ENCODE measurements at places on chromosomes 7 and 10.

DNA sequence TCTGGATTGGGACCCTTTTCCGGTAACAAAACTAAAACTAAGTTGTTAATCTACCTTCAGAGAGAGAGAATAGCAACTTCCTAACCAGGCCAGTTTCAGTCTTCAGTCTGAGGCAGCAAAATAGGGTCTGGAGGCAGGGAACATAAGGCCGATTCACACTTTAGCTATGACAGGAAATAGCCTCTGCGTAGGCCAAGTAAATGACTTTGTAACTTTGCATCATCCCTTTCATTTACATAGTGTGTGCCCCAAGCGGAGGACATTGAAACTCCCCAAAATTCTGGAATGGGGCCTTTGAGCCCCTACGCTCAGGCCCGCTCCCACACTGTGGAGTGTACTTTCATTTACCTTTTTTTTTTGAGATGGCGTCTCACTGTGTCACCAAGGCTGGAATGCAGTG lies 1.7 kb upstream of the UPP1 start:
- no peak for DNase-seq

- DNase-seq, result no peak
Observed at GRCh38 chr7:43311694-43312093, 199.2 kb downstream of the HECW1 start.

DNA sequence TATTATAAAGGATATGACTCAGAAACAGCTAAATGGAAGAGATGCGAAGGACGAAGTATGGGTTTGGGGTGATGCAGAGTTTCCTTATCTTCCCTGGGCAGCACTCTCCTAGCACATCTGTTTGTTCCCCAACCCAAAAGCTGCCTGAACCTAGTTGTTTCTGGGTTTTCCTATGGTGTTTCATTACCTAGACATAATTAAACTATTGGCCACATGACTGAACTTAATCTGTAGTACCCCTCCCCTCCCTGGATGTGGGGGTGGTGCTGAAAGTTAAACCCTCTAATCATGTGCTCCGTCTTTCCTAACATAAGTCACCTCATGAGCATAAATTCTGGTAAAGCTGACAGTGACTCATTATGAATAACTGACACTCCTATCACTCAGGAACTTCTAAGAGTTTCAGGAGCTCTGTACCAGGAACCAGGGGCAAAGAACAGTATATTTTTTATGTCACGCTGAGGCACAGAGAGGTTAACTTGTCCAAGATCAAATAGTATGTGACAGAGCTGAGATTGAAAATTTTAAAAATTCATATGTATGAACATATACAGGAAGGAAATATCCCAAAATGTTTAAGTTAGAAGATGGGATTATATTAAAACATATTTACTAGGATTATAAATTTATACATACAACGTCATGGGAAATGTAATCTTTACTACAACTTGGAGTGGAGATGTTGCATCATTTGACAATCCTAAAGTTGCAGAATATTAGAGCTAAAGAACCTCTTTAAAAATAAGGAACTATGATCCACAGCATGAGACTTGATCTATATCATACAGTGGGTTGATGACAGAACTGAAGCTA lies 4.8 kb downstream of the STRIP2 start:
- no peak for DNase-seq

DNA sequence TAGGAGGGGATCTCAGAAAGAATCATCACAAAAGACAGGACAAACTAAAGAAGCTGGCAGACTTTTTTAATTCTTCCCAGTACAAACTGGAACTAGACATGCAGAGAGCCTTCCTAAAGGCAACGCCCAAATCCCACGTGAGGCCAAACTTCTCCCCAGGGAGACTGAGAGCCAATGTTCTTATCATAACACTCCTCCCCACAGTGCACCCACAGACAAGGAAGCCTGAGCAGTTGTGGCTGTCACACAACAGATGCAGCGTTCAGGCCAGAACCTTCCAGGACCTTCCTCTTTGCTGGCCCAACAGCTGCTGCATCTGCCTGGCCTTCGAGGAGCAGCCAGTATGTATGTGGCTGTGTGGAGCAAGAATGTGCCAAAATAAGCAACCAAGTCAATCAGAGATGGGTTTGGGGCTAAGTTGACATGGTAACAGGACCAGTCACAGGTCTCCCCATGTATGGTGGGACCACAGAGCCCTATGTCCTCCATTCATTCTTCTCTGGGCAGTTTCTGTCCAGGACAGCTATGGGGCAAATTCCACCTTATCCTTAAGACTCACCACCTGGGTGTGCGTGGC lies 34.9 kb downstream of the SRPK2 start:
- no peak for DNase-seq

DNA sequence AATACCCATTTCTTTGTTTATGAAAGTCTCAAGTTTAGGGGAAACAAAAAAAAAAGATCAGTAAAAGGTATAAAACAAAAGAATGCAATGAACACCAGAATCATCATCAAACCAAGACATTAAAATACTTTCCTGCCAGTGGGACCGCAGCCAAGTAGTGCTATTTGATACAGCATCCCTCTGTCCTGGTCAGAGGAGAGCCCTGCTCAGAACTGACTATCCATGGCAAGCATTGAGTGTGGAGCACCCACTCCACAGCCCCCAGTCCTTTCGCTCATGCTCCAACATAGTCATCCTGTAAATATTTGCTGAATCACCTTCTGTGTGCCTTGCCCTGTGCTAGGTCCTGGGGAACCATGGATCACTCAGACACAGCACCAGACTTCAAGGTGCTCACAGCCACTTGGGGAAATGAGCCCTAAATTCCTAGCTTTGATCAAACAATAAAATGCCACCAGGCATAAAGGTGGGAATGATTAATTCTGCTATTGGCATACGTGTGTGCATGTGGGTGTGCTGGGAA lies 213.6 kb upstream of the TBX20 start:
- DNase-seq, result no peak

DNA sequence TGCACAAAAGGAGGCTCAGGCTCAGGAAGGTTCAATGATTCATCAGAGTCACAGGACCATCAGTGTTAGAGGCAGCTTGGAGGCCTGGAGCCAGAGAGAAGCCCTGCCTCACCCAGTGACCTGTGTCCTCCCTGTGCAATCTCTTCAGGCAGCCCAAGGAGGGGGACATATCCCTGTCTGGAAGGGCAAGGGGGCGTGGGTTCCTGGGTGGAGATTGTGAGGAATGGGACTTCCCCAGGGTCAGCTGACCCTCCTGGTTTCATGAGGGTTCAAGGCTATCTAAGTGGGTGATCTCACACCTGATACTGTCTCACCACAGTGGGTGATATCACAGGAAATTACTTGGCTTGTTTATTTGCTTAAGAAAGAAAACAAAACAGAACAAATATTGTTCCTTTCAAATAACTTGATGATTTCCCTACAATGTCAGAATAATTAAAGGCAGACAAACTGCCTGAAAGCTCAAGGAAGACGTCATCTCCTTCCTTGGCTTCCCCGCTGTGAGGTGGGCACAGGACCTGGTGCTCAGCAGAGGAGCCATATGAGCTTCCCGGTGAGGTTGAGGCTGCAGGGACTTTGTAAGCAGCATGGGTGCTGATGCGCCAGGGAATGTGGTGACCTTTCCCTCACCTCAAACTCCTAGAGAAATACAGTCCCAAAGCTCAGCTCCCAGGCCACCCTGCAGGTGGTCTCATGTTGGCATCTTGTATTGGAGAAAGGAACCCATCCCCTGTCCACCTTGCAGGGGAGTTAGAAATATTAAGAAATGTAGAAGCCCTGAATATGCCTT lies 763.2 kb downstream of the GRID1 start:
- DNase-seq, result no peak

DNA sequence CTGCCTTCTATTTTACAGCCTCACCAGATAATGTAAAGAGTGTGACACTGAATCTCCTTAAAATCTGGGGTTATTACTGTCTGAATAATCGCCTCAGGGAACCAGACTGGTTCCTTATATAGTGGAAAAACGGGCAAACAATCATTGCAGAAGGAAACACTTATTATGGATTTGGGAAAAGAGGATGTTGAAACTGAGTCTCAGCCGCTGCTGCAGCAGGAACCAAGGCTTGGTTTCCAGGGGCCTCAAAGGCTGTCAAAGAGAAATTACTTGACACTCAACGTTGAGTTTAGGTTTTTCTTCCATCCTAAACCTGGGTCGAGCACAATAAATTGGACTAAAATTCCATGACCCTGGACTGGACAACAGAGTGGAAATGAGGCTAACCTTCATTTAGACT lies 103.8 kb upstream of the AHR start:
- DNase-seq, result no peak

- DNase-seq, result no peak
Observed at GRCh38 chr10:117005527-117006055, 604 bp upstream of the SHTN1 start.

GRCh38 chr10:133088956-133089800 lies 1.5 kb downstream of the ADGRA1 start:
- no peak for DNase-seq

GRCh38 chr10:77964811-77965210 lies 38.3 kb upstream of the DLG5 start:
- no peak for DNase-seq

GRCh38 chr7:11727864-11728263 lies 104.1 kb downstream of the THSD7A start:
- no peak for DNase-seq

DNA sequence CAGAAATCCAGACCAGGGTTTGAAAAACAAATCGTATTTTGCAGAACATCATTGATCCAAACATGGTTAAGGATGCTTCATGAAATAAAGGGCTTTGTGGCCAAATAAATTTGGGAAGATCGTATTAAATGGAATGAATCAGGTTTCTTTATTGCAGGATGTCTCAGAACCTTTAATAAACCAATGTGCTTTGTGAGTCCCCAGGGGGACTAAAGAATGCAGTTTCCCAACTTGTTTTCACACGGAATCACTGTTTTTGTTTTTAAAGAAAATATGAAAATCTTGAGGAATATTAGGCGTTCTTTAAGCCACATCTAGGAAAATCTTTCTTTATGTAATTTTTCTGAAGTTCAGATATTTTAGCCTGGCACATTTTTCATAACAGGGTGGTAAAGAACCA lies 16.8 kb upstream of the CCDC172 start:
- no peak for DNase-seq

- no peak for DNase-seq
Observed at GRCh38 chr7:28433699-28434219, 21.4 kb downstream of the CREB5 start.

- no peak for DNase-seq
Observed at GRCh38 chr7:26850193-26850651, 14.2 kb downstream of the SKAP2 start.

DNA sequence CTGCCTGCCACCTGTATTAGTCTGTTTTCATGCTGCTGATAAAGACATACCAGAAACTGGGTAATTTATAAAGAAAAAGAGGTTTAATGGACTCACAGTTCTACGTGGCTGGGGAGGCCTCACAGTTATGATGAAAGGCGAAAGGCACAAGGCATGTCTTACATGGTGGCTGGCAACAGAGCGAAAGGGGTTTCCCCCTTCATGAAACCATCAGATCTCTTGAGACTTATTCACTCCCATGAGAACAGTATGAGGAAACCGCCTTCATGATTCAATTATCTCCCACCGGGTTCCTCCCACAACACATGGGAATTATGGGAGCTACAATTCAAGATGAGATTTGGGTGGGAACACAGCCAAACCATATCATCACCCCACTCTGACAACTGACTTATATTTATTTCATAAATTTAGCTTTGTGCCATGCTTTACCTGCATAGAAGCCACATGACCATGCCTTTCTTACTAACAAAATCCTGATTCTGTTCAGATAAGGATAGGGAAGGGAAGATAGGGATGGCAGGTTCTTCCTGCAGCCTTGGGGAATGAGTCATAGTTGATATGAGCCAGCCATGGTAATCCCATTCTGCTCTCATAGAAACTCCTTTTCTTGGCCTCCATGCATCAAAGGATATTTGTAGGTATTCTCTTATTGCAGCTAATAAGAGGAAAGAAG lies 191.3 kb upstream of the AGK start:
- no peak for DNase-seq

- no peak for DNase-seq
Observed at GRCh38 chr7:20267482-20267881, 50.3 kb upstream of the MACC1 start.
